ENCODE measurements at places on chromosomes 5 and 9. TPM values are rescaled to one million over a fixed set of nuclear protein-coding genes. Genes with fewer than 3 reads are reported as not detected.

PAPPA gene
- 0.30 TPM for total RNA-seq

MZB1 gene
- 31.0 TPM for total RNA-seq

OCLN gene
- 3.5 TPM for total RNA-seq

FAM153A gene
- not detected for total RNA-seq

PCDHB16 gene
- total RNA-seq = 0.54 TPM

FGF1 gene
- not detected for total RNA-seq

ISL1 gene
- not detected for total RNA-seq

LTC4S gene
- total RNA-seq = 2.3 TPM

PROP1 gene
- total RNA-seq = not detected

Measured in Karpas-422 (cell line).